AG04450 (cell line): ENCODE measurements at places on chromosomes 16 and 17. TPM values are rescaled to one million over a fixed set of nuclear protein-coding genes. Genes with fewer than 3 reads are reported as not detected.

- peak; percentile 95 for DNase-seq
Measured at GRCh38 chr17:40551879-40552768, 13.1 kb downstream of the CCR7 start.

DNA sequence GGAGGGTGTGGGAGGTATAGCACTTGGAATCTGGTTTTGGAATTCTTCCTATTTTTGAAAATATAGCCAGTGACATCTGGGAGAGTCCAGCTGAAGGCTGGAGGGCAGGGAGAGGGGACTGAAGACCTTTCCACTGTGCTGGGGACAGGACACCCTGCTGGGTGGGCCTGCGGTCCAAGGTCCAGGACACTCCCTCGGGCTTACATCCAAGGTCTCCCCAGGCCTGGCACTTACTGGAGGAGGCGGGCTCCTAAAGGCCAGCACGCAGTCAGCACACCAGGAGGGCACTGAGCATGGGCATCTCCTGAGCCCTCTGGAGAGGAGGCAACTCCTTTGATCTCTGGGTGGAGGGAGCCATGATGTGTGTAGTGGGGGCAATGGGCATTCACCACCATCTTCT is 35.5 kb upstream of the ETV4 start:
- no peak for DNase-seq

DNA sequence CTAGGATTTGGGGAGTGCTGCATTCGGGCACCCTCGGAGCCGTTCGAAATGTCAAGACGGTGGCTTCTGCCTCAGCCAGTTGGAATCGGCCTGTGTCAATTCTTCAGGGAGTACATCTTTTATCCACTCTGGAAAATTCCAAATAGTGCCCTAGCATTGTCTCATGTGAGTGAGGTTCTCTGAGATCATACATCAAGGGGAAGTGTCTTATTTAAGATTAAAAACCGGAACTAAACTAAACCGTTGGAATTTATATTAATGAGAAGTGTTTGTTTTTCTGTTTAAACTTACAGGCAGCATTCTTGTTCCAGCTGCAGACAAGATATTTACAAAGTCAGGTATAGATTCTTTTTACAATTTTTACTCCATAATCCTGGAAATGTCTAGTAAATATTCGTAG is 56.8 kb downstream of the SLC47A1 start:
- no peak for DNase-seq

DNA sequence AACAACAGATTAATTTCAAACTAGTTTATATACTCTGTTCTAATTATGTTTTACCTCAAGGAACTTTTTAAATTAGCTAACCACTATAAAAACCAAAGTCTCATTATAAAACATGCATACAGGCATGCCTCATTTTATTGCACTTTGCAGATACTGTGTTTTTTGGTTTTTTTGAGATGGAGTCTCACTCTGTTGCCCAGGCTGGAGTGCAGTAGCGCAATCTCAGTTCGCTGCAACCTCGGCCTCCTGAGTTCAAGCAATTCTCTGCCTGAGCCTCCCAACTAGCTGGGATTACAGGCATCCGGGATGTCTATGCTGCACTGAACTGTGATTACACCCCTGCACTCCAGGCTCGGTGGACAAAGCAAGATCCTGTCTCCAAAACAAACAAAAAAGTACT is 8.8 kb upstream of the JPT1 start:
- DNase-seq, result no peak

- no peak for DNase-seq
Measured at GRCh38 chr17:77308861-77309726, 168.3 kb downstream of the SEC14L1 start.

DNA sequence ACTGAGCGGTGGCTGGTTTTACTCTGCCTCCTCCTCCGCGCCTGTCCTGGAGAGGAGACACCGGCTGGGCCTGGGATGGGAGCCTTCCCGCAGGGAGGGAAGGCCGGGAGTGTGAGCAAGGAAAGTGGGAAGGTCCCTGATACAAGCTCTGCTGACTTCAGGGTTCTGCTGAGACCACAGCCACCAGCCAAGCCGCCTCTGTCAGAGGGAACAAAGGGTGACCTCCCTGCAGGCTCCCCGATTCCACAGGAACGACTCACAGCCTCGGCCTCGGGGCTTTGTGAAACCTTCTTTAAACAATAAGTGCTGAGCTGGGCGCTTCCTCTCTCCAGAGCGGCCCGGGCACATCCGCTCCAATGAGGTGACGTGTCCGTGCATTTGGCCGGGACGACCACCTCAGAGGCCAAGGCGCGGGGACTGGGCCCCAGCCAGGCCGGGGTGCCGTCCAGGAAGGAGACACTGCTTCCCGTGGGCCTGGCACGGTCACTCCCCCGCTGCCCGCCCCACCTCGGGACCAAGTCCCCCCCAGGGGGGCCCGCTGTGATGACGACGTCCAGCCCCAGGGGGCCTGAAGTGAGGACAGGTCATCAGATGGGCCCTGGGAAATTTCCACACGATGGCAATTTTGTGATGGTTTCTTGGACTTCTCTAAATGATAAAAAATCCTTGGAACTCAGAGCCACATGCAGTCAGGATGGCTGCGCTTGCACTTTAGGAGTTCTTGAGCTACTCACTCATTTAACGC is 11.8 kb upstream of the CIBAR2 start:
- peak; percentile 68 for DNase-seq

- no peak for DNase-seq
Measured at GRCh38 chr16:46613352-46613751, 7.8 kb downstream of the SHCBP1 start.

DNA sequence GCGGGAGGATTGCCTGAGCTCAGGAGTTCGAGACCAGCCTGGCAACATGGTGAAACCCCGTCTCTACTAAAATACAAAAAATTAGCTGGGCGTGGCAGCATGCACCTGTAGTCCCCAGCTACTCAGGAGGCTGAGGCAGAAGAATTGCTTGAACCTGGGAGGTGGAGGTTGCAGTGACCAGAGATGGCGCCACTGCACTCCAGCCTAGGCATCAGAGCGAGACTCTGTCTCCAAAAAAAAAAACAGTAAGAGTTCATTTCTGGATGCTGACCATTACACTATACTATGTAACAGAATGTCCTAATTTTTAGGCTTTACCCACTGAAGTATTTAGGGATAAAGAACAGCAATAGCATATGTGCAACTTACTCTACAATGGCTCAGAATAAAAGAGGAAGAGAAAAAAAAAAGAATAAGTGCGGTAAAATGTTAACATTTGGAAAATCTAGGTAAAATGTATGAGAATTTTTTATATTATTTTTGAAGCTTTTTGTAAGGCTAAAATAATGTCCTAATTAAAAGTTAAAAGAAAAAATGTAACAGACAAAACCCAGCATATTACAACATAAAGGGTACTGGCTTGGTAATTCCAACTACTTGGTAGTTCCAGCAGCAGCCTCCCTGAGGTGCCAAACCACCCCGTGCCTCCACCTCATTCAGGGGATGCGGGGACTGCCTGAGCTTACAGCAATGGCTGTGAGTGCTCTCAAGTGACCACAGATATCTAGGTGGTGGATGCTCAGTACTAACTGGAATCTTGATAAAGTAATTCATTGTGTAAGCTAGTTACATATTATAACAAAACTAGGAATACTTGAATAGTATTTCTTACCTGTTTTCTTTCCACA is 10.9 kb downstream of the COPS3 start:
- DNase-seq, result no peak

DNA sequence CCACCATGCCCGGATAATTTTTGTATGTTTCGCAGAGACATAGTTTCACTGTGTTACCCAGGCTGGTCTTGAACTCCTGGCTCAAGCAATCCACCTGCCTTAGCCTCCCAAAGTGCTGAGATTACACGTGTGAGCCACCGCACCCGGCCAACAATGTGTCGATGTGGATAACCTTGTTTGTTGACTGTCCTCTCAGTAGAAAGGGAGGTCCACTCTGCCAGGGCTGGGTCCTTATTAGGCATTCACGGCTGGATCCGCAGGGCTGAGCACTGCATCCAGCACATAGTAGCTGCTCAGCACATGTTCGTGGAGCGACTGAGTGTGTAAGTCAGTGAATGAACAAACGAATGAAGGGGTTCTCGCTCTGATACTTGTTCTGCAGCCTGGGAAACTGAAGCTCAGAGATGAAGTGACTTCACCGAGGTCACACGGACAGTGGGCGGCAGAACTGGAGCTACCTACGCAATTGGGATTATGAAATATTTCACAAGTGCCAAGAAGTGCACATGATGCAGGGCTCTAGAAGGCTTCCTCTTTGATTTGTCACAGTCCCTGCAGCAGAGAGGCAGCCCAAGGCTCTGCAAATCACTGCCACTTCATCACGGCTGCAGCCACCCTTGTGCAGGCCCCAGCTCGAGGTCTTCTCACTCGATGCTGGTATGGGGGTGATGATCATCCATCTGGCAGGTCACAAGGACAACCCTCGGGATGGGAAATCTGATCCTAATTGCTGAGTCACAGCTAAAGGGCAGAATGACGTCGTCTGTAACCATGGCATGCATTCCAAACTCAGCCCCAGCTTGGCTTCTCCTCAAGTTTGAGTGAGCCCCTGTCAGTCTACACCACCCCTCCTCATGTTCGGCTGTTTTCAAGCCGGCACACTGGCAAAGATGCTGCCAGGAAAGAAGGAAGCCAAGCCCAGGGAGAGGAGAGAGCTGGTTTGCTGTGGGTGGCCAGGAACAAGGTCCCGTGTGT is 28.0 kb upstream of the SNN start:
- peak; percentile 99 for DNase-seq

- no peak for DNase-seq
Measured at GRCh38 chr16:48330841-48331192, 54.4 kb downstream of the SIAH1 start.

DNA sequence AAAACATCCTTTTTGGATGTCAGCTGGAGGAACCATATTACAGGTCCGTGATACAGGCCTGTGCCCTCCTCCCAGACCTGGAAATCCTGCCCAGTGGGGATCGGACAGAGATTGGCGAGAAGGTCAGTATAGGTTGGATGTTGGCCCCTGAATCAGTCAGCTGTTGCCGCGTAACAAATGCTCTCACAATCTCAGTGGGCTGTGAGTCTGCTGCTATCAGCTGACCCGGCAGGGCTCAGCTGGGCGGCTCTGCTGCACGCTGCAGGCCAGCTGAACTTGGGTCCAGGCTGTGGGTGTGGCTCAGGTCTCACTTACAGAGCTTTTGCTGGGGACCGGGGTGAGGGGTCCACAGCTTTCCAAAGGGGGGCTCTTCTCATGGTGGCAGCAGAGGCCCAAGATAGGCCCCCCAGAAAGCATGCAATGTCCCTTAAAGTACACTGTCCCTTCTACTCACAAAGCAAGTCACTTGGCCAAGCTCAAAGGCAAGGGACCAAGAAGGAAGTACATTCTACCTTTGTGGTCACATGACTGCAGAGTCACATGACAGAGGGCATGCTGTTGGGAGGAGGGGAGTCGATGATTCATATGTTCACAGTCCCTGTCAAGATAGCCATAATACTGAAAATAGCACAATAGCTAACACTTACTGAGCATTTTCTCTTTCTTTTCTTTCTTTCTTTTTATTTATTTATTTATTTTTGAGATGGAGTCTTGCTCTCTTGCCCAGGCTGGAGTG is 134.2 kb downstream of the ABCC1 start:
- no peak for DNase-seq

DNA sequence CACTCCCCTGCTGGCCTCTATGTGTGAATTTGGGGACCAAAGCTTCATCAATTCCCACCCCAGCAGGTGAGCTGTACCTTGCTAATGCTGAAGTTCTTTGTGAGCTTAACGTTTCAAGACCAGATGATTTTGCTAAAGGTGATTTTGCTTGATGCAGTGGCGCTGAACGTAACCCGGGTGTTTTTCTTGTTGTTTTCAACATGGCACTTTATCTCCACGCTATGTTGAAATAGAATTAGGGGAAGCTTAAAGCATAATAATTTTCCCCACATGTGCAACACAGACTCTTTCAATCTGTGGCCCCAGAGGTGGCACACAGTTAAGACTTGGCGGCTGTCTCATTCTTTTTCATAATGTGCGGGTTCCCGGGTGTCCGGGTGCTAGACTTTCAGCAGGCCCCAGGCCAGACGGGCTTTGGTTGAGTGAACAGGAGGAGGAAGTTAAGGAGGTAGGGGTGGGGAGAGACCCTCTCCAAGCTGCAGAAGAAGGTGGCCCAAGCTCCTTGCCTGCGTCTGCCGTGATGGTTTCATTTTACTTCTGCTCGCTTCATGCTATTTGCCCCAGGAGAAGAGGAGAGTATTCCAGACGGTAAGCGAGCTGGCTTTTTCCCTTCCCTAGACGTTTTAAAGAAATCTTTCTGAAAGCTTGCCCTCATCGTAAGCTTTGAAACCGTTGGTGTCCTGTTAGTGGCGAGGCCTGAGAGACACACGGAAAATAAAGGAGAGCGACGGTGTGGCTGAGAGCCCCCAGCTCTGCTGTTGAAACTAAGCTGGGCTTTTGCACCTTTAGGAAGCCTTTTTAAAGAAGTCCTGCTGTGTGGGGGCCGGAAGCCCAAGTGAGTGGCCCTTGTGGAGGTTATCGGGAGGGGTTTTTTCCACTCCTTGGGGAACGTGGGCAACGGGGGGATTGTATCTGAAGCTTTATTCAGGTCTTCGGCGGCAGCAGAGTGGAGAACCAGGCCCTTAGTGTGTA is 4.2 kb downstream of the FOXC2 start:
- DNase-seq, result no peak

DNA sequence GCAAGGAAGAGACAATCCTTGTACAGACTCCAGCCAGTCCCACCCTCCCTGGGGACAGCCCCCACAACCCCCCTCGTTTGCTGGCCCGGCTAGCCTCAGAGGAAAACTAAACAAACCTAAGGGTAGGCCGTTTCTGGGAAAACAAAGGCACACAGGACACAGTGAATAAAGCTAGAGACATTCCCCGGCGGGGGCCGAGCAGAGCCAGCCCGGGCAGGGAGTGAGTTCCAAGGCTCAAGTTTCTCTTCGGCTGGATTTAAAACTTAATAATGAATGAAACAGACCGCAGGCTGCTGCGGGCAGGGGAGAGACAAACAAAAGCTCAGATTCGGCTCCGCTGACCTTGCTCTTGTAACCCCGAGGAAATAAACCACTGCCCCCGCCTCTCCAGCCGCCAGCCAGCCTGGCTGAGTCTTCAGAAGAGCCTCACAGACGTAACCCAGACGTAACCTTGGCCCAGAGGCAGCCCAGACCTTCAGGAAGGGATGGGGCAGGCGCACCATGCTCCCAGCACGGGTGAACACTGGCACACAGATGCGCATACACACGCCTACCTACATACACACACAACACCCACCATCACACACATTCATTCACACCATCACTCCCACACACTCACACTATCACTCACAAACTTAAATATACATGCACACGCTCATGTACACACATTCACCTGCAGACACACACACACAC is 216.0 kb downstream of the ZNF423 start:
- peak; percentile 67 for DNase-seq

GRCh38 chr17:72479113-72479512 is 358.3 kb downstream of the SOX9 start:
- no peak for DNase-seq

- no peak for DNase-seq
Measured at GRCh38 chr17:76135810-76136188, 5.2 kb downstream of the FOXJ1 start.

- no peak for DNase-seq
Measured at GRCh38 chr16:85961988-85962915, 63.3 kb downstream of the IRF8 start.

The SPATA32 gene
- polyA plus RNA-seq, result not detected in 2 replicates

The NOMO2 gene
- 216 and 237 TPM in 2 replicates for polyA plus RNA-seq

The MT1M gene
- polyA plus RNA-seq, result 0.10 and 0.38 TPM in 2 replicates

The CSH2 gene
- polyA plus RNA-seq, result not detected in 2 replicates

The TLK2 gene
- polyA plus RNA-seq, result 49.3 and 57.4 TPM in 2 replicates

The KRTAP9-4 gene
- not detected in 2 replicates for polyA plus RNA-seq

The DNAAF8 gene
- polyA plus RNA-seq, result 0.89 and 1.6 TPM in 2 replicates

The KCNH6 gene
- 0.04 and 0.06 TPM in 2 replicates for polyA plus RNA-seq

The HLF gene
- polyA plus RNA-seq, result not detected in 2 replicates
